ENCODE measurements at places on chromosomes 16 and 17. TPM values are rescaled to one million over a fixed set of nuclear protein-coding genes. Genes with fewer than 3 reads are reported as not detected.
A peak's percentile ranks its signal among the peaks of the same experiment; 100 is the strongest.

DNA sequence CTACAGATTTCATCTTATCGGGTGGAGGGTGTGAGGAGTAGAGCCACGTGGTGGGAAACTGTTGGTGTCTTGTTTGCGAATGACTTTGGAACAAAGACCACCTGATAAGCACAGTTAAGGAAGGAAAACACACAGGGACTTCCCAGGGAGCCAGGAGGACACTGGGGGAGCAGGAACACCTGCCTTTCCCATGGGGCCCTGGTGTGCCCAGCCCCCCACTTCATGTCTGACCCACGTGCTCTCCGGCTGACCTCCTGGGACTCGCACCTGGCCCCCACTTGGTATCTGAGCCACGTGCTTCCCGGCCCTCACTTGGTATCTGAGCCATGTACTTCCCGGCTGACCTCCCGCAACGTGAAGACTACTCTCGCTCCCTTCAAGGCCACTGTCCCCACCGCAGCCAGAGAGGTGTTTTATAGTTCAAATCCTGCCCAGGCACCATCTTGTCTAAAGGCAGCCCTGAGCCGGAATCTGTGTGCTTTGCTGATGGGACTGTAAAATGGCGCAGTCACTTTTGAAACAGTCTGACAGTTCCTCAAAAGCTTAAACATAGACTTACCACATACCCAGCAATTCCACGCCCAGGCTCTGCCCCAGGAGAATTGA is 5.4 kb upstream of the CSNK1D start:
- DNase-seq, result no peak

GRCh38 chr17:64599187-64599676 is 62.9 kb downstream of the SMURF2 start:
- peak; percentile 17 for DNase-seq

DNA sequence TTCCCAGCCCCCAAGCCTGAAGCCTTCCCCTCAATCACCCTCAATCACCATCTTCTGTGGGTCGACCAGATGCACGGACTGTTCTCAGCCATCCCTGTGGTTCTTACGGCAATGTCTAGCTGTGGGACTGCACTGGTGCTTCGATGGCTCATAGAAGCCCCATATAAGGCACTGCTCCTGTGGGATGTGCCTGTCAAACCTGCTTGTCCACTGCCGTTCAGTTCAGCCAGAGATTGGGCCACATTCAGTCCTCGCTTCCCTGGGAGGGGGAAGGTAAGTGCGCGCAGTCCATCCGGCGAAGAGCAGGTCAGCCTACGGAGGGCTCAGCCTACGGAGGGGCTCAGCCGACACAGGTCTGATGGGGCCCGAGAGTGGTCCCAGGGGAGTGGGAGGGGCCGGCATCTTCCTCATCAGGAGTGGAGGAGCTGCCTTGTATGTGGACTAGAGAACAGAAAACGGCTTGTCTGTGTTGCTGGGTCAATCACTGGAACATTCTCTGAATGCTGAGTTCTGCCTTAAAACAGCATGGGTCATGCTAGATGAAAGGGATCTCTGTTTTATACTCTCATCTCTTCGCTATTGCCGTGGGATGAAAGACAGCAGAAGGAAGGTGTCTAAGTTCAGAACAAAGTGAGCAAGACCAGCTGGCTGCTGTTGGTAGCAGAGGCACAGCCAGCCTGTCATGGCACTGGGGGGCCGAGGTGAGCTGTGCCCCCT is at the start of gene CARD14:
TSS of gene CARD14 (plus strand) at position 247 of the 717 bp plus-strand sequence. CDS start 11,409 bp downstream, outside the sequence.
- DNase-seq, result no peak

ADAMTS18 gene
- total RNA-seq, result 0.21 TPM

APOH gene
- total RNA-seq, result not detected

- DNase-seq, result no peak
Observed at GRCh38 chr17:82561429-82562035, 42.0 kb downstream of the FOXK2 start.

GRCh38 chr16:48112600-48112999 is 43.2 kb downstream of the ABCC12 start:
- DNase-seq, result no peak

DNA sequence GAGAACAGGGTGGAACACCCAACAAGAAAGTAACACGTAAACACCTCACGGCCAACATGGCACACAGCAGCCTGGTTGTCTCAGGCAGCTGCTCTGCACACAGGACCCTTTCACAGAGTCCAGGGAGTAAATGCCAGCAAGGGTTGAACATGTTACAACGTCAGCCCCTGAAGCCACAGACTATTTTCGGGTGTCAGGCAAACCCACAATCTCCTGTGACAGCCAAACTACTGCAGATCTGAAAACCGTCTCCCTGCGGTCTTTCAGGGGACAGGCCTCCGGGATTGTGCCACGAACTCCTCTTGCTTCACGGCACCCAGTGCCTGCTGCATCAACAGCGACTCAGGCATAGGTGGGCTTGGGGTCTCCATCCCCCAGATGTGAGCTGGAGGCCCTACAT is 127.7 kb downstream of the XYLT1 start:
- no peak for DNase-seq

- DNase-seq, result peak; percentile 17
Observed at GRCh38 chr17:20281860-20282259, 185.5 kb downstream of the LGALS9B start.

GRCh38 chr17:48110761-48111160 is 3.2 kb downstream of the SNX11 start:
- DNase-seq, result no peak

DHX40 gene
- total RNA-seq, result 31.2 TPM

TOP2A gene
- 3.9 TPM for total RNA-seq

SLFN5 gene
- total RNA-seq, result 21.2 TPM

CALB2 gene
- 24.7 TPM for total RNA-seq

DNA sequence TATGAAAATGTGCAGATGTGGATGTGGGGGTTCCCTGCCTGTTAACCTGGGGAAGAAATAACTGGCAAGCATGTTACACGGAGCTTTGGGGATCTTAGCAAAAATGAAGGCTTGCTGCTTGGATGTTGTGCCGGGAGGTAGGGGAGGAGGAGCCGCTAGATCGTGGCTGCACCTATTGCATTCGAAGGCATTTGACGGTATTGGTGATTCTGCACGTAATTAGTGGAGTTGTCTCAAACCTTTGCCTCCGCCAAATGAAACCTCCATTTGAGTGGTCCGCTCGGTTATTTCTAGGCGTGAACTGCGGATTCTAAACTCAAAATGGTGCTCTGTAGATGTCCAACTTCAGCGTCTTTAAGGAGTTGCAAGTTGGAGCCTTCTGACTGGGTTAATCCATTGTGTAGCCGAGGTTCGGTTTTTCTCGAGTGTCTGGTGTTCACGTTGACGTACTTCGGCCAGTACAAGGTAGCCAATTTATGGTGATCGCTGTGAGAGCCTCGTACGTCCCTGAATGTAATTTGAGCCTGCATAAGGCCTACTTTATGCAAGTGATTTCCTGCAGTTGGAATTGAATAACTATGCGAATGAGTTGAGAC is 1.5 kb downstream of the TNRC6C start:
- DNase-seq, result no peak

GRCh38 chr16:35798885-35799426 is 2339.5 kb downstream of the TP53TG3F start:
- no peak for DNase-seq

GRCh38 chr17:80101946-80102663 is 724 bp downstream of the GAA start:
- DNase-seq, result no peak

- no peak for DNase-seq
Observed at GRCh38 chr16:85715169-85716021, 26.6 kb upstream of the GINS2 start.

DNA sequence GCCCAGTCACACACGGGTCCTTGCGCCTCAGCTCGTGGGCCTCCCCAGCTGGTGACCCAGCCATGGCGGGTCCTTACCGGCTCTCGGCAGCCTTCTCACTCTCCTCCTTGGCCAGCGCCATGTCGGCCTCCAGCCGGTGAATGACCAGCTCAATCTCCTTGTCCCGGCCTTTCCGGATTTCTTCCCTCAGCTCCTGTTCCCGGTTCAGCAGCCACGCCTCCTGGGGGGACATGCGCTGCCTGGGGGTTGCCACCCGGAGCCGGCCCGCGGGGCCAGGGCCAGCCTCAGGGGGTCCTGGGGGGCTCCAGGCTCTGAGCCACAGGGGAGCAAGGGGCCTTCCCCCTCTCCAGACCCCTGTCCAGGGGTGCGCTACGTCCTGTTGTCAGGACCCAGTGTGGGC is 25.1 kb upstream of the AATK start:
- DNase-seq, result no peak

HBA1 gene
- 135 TPM for total RNA-seq

BAIAP2 gene
- total RNA-seq, result 66.7 TPM

DNA sequence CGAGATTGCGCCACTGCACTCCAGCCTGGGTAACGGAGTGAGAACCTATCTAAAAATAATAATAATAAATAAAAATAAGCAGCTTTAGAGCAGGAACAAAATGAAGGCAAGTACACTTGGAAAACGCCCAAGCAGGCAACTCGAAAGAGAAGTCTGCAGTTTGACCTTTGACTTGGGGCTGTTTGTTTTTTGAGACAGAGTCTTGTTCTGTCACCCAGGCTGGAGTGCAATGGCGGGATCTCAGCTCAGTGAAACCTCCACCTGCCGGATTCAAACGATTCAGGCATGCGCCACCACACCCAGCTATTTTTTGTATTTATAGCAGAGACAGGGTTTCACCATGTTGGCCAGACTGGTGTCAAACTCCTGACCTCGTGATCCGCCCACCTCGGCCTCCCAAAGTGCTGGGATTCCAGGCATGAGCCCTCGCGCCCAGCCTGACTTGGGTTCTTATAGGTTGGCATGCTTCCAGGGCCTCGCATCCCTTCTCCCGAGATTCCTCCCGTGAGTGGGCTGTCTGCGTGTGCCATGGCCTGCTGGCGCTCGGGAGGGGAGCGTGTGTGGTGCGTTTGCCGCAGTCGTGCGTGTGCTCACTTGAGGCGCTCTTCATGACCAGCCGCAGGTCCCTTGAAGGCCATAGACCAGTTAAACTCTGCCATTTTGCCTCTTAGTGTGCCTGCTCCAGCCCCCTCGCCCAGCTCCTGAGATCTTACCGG is 18.4 kb upstream of the UBE2I start:
- no peak for DNase-seq

- no peak for DNase-seq
Observed at GRCh38 chr17:57090560-57091185, 5.6 kb downstream of the AKAP1 start.

DNA sequence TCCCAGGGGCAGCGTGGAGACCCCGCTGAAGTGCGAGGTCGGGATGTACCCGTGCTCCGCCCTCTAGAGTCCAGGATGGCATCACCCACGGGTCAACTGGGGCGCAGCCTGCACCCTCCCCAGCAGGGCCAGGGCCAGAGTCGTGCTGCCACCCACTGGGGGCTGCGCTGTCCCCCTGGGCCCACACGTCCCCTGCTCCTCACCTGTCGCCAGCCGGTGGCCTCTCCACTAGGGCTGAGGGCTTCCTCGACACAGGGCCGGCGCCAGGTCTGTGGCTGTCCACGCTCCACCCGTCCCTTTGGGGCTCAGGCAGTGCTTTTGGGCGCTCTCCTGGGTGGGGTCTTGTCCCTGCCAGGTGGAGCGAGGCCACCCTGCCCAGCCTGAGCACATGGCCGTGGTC is 11.6 kb upstream of the PRR35 start:
- DNase-seq, result no peak

GRCh38 chr17:5405400-5405799 is 14.1 kb downstream of the NUP88 start:
- DNase-seq, result no peak

DNA sequence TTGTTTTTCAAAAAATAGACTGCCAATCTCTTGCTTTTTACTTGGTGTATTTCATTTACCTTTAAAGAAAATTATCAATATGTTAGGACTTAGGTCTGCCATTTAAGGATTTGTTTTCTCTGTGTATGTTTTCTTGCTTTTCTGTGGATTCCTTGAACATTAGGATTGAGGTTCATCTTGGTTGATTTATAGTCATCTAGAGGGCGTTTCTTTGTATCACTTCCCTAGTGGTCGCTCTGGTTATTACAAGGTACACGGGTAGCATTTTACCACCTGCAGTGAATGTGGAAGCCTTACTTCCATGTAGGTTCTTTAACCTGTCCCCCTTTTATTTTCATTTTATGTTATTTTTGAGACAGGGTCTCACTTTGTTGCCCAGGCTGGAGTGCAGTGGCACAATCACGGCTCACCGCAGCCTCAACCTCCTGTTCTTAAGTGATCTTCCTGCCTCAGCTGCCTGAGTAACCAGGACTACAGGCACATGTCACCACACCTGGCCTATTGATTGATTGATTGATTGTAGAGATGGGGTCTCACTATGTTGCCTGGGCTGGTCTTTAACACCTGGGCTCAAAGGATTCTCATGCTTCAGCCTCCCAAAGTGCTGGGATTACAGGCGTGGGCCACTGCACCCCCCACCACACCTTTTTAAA is 35.2 kb upstream of the CBX4 start:
- no peak for DNase-seq

PRSS53 gene
- total RNA-seq, result 5.4 TPM

SLC5A2 gene
- total RNA-seq, result not detected

SLC22A31 gene
- total RNA-seq, result 1.4 TPM

SPATA22 gene
- total RNA-seq, result 0.60 TPM

DNA sequence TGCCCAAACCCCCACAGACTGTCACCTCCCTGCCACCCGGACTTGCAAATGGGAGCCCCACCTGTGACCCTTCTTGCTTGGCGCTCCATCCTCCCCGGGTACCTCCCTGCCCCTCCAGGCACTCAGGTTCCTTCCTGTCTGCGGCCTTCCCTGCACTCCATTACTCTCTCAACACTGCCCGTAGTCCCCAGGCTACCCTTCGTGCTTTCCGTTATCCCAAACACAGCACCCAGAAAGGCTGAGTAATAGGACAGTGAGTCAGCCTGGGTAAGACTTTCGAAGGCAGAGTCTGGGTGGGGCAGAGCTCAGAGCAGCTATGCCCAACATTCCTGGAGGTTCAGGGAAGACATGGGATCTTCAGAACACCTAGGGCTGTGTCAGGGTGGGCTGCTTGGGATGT is 16.6 kb upstream of the C16orf74 start:
- no peak for DNase-seq

DNA sequence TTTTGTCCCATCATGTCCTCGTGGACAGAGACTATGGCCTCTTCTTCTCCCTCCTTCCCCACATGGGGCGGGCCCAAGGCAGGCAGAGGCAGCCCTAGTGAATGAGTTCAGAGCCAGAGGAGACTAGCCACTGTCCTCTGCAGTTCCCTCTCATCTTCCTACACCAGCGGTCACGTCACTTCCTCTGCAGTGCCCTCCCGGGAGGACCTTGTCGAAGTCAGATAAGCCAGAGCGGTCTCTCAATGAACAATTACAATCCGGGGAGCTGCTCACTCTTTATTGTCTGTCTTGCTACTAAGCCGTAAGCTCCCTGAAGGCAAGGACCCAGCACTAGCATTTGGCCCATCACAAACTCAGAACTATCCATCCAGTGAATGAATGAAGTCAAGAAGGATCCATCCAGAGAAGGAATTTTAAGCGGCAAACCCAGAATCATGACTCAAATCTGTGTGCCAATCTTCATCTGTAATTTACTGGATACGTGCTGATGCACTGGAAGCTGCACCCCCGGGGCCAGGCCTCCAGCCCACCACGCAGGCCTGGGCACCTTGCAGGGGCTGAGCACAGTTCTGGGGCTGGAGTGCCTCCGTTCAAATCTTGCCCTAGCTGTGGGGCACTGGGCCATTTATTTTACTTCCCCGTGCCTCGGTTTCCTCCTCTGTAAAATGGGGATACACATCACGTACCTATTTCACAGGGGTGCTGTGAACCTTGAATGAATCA is 18.1 kb downstream of the ZNF423 start:
- no peak for DNase-seq

Measured in tibial nerve (tissue), 4 donors.